ENCODE measurements at places on chromosomes 3 and 15.

- no peak for DNase-seq
Measured at GRCh38 chr3:56772952-56773938, 28.5 kb downstream of the ARHGEF3 start.

DNA sequence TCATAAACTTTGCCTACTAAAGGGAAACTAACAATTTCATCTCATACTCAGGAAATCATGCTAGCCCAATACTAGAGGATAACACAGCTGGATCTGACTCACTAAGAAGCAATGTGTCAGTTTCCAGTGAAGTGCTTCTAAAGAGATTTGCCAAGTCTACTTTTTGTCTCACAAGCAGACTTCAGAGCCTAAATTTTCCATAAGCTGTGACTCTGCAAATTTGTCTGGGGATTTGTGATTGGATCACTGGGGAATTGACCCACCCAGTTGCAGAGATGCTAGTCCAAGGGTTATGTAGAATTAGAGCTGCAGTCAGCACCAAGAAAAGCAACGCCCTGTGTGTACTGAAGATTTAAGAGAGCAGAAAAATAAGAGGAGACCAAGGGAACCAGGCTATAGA is 647.1 kb downstream of the NTRK3 start:
- peak; percentile 33 for DNase-seq

GRCh38 chr3:194906229-194906629 is 220.5 kb downstream of the FAM43A start:
- DNase-seq: no peak

- no peak for DNase-seq
Measured at GRCh38 chr3:60931452-60931851, 319.8 kb downstream of the FHIT start.

DNA sequence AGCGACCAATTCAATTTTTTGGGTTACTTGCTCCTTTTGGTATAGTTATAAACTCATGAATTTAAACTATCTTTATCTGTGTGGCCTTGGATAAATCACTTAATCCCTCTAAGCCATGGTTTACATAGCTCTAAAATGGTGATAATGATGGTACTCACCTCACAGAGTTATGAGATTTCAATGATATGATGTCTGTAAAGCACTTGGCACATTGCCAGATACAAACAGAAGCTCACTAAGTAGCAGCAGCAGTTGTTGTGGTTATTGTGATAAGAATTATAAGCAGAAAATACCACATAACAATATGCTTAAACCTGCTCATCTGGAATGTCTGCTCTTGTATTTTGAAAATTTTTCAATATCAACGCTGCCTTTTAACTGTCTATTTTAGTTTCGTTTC is 185.1 kb upstream of the SNTN start:
- DNase-seq: no peak

GRCh38 chr3:13114811-13115575 is 41.8 kb upstream of the IQSEC1 start:
- no peak for DNase-seq

DNA sequence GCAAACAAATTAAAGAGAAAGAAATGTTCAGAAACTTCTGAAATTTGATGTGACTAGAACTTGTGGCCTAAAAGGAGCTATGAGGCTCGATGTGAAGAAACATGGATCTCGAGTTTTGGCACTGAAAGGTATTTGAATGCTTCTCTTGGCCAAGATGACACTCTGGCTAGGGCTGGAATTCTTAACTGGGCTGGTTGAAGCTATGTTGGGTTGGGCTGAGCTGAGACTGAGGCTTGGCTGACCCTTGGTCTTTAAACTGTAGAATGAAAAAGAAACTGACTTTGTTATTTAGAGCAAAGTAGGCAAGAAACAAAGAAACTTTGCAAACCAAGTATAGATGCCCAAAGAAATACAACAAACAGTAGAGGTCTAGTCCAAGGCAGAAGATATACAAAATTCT is 28.1 kb upstream of the CLDN16 start:
- DNase-seq: no peak

- DNase-seq: peak; percentile 72
Measured at GRCh38 chr15:101258238-101259144, 6.6 kb upstream of the CHSY1 start.

- no peak for DNase-seq
Measured at GRCh38 chr3:116140100-116140689, 305.1 kb downstream of the LSAMP start.

- no peak for DNase-seq
Measured at GRCh38 chr15:29140475-29141307, 128.9 kb downstream of the NSMCE3 start.

DNA sequence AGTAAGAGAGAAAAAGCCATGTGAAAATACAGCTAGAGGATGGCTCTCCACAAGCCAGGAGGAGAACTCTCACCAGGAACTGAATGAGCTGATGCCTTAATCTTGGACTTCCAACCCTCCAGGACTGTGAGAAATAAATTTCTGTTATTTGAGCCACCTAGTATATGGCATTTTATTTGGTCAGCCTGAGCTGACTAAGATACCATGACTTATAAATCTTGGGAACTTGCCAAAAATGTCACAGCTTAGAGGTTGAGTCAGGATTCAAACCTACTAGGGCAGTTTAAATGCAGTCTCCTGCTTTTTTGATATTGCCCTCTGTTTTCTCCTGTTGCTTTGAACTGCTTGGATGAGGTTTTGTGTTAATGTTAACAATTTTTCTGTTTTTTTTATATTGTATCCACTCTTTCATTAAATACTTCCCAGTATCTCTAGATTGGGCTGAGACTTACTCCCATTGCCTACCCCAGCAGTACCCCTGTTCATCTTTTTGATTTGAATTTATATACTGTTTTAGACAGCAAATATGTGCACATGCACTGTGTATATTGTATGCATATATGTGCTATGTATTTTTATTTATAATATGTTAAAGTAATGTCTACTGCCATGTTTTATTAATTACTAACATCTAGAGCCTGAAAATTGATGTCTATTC is 1223.2 kb downstream of the OTOL1 start:
- DNase-seq: no peak

GRCh38 chr3:107346564-107346963 is 30.7 kb upstream of the CCDC54 start:
- DNase-seq: no peak

GRCh38 chr3:9659849-9660248 is 10.5 kb downstream of the MTMR14 start:
- no peak for DNase-seq

DNA sequence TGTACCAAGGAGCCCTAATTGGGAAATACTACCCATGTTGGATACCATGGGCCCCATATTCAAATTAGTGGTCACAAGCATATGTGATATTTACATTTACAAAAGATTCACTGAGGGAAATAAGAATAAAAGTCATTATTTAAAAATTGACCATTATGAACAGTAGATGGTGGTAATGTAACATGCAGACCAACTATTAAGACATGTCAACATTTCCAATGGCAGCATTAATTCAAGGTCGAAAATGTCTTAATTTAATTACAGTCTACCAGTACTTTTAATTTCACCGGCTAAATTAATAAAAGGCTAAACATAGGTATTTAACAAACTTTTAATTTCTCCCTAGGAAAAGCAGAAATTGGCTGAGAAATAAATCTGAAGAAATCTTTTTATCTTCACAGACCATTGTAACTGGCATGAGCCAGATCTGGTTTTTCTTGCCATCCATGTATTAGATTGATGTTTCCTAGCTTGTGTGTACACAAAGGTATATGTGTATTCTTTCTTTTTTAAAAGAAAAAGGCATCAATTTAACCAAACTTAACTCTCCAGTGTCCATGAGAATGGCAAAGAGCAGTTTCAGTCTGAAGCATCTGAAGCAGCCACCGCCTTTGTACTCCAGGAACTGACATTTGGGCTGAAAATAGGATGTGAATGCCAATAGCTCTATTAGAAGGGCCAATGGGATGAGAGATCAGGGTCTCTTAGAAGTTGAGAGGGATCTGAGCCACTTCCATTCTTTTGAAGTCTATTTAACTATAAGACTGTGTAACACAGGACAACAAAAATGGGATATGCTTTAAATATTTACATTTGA is 26.6 kb downstream of the NEK11 start:
- DNase-seq: no peak

GRCh38 chr15:70046679-70047369 is 50.9 kb downstream of the TLE3 start:
- no peak for DNase-seq

DNA sequence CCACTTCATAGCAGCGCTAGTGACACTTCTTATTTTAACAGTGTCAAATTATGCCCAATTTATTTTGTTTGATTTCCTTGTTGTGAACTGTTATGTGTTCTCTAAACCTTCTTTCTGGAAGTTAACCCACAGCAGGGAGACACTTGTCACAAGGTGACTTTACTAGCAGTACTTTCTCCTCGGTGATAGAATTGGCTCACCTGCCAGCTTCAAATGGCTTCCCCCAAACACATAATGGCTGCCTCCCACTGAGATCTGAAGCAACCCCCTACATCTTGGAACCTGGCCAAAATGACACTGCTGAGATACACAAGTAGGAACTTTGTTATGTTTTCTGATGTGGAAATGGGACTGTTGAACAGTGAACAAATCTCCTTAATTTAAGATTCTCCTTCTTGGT is 238.8 kb upstream of the DPH6 start:
- peak; percentile 5 for DNase-seq

DNA sequence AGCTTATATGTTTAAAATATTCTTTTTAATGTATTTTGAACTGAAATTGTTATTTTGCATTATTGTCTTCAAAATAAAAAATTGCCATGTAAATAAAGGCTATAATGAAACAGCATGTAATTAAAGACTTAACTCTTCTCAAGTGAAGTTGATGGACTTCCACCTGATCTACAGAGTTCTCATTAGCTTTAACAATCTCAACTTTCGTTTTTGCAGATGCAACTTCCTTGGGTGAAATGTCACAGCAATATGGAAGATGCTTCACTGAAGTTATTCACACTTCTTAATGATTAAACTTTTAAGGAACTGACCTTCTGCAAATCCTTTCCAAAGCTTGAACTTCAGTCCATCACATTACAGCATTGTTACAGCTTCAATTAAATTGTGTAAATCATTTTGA is 63.6 kb downstream of the OSTN start:
- DNase-seq: no peak

DNA sequence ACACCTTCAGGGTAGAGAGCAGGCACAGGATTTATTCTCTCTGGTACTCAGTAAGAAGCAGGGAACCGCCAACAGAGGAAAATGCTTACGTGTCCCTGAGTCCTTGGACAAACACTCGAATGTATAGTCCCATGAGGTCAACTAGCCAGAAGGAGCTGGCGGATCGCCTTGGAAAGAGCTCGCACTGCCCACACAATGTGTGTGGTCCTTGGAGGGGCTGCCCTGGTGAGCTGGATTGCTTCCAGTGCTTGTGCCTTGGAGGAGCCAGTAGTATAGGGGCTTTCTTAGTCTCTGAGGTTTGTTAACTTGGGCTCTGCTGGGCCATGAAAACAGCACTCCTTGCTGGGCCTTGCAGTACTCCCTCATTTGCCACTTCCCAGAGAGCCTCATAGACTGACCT is 40.7 kb upstream of the VILL start:
- peak; percentile 81 for DNase-seq

DNA sequence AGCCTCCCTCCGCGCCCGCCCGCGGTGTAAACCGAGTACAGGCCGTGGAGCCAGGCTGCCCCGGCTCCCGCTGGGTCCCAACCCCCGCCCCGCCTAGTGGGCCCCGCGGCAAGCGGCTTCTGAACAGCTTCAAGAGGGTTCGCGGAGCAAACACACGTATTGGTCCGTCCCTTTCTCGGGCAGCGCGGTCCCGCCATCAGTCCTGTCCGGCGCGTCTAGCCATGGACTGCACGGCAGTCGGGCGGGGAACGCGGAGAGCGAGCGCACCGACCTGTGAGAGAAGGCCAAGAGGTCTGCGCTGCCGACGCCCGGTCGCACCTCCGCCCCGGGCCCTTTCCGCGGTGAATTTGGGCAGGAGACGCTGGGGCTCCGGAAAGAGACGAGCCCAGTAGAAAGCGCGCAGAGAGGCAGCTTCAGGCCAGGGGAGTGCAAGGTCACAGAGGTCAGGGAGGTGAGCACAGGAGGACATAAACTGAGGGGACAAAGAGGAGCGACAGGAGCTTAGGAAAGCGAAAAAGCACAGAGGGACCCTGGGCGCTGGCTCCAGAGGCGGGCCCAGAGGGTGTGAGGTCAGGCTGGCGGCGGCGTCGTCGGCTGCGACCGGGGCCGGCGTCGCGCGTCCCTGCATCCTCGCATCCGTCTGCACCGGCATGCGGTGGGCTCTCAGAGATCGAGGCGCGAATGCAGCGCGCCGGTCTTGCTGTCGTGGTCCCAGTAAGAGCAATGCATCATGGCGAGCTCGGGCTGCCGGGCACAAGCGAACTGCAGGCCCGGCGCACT is 1.8 kb downstream of the FOXL2 start:
- DNase-seq: no peak
